ENCODE measurements at places on chromosomes 2 and 18. TPM values are rescaled to one million over a fixed set of nuclear protein-coding genes. Genes with fewer than 3 reads are reported as not detected.
A peak's percentile ranks its signal among the peaks of the same experiment; 100 is the strongest.

ALPG gene
- polyA plus RNA-seq, result not detected

CERKL gene
- polyA plus RNA-seq, result 31.9 TPM

ZNF396 gene
- 0.87 TPM for polyA plus RNA-seq

KCNG2 gene
- polyA plus RNA-seq, result not detected

CARF gene
- polyA plus RNA-seq, result 3.1 TPM

ACMSD gene
- polyA plus RNA-seq, result not detected

GNAL gene
- not detected for polyA plus RNA-seq

DNA sequence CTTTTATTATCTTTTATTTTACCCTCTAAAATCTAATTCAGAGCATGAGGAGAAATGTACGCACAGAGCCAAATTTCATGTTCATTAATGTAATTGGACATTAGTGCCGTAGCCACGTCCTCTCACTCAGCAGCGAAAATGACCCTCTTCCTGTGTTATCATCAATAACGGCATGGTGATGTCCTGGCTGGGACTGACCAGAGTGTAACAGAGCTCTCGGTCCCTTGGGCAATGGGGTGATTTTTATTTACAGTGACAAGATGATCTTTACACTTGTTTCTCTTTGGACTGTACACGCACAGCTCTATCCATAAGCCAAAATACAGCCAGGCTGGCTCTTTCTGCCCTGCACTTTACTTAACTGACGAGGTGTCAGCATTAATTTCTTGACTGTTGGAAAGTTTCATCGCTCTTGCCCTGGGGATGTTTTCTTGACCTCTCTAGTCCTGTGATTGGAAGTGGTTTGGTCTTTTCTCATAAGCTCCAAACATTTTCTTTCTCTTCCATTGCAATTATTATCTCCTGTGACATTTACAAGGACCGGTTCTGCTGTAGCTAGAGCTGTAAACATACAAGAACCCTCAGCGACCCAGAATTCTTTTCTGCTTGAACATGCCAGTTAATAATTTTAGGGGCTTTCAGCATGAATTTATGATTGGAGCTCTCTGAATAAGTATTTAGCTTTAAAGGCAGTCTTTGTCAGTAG, 308.0 kb upstream of the PIK3C3 start:
- DNase-seq, result no peak

- no peak for DNase-seq
These were observed 40.3 kb upstream of the AFF3 start for GRCh38 chr2:100182494-100183361.

DNA sequence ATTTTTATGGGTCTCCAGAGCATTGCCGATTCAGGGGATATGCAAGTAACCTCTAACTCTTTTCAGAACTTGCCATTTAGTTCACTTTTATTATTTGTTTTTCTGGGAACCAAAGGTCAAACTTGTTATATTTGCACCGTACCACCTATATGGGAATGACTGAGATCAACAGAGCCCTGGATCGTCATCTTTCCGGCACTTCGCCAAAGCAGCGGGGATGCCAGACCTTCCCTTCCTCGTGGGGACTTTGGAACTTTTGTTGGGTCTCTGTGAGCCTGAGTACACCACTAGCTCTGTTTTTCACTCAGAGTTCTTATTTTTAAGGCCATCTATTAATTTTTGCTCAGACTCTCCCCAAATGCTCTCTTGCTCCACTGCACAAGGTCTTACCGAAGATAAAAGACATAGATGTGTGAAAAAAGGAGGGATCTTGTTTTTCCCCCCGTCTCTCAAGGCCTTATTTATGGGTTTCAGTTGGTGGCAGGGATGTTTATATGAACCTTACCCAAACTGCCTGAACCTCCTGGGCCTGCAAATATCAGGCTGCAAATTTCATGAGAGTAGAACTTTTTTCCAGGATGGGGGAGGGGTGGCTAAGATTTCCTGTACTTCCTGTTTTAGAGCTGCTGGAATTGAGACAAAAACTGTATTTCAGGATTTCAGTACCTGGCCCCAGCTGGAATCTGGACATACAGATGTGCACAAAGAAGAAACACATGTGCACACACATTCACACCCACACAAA, 350.3 kb downstream of the HRH4 start:
- DNase-seq, result no peak

GRCh38 chr18:77042583-77042982, 90.0 kb downstream of the MBP start:
- no peak for DNase-seq

GRCh38 chr18:80197528-80197927, 49.8 kb downstream of the PARD6G start:
- no peak for DNase-seq

DNA sequence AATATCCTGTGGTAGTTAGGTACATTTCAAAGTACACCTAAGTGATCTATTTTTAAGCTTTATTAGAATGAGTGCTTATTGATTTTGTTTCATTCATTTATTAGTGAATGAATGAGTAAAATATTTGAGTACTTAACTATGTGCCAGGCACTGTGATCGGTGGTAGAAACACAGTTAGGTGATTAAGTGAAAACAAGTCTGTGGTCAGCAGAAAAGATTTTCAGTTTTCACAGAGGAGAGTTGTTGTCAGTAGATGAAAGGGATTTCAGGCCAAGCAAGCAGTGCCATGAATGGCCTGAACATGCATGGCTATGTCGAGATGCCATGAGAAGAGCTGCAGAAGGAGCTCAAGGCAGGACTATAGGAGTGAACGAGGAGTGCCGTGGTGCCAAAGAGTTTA, 85.9 kb downstream of the SPTBN1 start:
- no peak for DNase-seq

GRCh38 chr2:152343426-152343825, 8.5 kb downstream of the FMNL2 start:
- DNase-seq, result no peak

- DNase-seq, result no peak
These were observed 149.8 kb downstream of the COPS8 start for GRCh38 chr2:237235383-237236095.

- no peak for DNase-seq
These were observed 39.5 kb downstream of the INO80C start for GRCh38 chr18:35458271-35458670.

GRCh38 chr18:44130376-44130942, 550.2 kb upstream of the SETBP1 start:
- no peak for DNase-seq

DNA sequence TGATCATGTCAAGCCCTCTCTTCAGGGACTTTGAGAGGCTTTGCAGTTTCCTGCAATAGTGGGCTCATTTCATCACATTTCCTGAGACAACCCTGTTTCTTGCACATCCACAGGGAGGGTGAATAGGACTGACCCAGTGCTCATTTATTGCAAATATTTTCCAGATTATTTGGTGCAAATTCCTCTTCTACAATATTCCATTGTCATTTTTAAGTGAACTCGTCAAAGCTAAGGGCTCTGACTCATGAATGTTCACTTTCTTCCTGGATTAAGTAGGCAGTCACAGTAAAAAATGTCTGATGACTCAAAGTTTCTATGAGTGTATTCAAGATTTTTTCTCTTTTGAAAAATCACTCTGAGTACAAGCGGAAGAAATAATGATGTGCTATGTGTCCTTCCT, 225.5 kb upstream of the GALNT5 start:
- no peak for DNase-seq

GRCh38 chr2:130335226-130335625, 7.5 kb upstream of the IMP4 start:
- no peak for DNase-seq

DNA sequence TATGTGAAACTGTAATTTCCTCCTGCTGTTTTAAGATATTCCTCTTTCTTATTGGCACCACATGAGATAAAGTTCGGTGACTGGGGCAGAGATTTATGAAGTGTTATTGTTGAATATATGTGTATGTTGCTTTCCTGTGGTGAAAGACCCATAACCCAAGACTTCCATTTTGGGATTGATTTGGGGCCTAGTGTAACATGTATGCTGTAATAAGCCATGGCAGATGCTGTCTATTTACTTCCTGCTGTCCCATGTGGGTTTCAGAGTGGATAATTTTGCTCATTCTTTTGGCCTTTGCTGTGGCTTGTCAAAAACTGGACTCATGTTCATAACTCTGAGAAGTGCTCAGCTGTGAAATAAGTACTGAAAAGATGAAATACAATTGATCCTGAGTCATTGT, 10.8 kb upstream of the MYO1B start:
- no peak for DNase-seq

- no peak for DNase-seq
These were observed 12.2 kb upstream of the ATP6V1B1 start for GRCh38 chr2:70923378-70924015.

GRCh38 chr2:240946046-240946445, 39.9 kb downstream of the CROCC2 start:
- no peak for DNase-seq

DNA sequence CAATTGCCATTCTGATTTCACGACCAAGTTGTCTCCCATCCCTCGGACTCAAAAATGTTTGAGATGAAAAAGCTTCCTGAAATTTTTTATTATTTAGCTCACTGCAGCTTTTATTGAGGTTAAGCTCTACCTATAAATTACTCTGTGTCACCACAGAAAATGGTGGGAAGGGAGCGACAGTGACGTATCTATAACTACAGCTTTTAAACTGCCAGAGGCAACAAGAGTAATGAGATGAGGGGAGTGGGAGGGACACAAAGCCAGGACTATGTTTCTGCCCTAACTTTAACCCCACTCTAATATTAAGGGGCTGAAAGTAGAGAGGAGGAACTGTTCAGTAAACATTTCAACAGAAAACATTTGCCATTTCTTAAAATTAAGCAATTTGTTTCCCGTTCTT, 37.4 kb downstream of the SMAD2 start:
- no peak for DNase-seq

DNA sequence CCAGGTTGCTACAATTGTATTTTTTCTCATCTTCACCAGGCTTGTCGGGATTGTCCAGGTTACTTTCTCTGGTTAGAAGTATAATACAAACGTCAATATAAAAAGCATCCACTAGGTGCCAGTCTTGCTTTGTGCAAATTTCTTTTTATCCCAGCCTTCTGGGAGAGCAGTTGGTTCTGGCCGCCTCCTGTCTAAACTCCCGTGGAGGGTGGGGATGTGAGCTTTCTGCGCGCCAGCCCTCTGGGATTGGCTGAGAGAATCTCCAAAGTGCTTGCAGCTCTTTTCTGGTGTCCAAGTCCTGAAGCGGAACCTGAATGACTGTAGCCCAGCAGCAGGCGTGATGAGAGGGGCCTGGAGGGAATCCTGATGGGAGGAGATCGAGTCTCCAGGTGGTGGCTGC, 22.4 kb upstream of the TOGARAM2 start:
- peak; percentile 29 for DNase-seq

DNA sequence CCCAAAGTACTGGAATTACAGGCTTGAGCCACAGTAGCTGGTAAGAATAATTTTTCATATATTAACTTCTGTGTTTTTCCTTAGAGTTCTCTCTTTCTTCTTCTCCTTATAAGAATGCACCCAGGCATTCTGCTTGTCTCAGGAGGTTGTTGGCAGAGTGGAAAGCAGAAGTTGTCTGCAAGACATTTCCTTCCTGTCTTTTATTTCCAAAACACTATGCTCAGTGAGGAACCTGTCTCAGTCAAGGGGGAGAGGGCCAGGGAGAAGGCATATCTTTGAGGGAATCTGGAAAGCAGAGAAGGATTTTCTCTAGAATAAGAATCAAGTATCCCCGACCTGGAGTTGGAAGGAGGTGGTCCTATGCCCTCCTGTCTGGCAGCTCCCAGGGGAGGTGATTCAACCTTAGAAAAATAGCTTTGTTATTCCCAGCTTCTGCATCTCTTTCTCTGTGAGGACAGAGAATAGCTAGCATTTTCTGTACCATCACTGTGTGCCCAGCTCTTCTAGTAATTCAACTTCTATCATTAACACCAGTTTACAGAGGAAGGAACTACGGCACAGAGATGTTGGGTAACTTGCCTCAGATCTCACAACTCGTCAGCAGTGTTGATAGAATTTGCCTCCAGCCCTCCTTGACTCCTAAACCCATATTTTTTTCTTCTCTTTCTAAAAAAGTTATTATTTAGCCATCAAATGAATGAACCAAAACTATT, 3.8 kb upstream of the LPIN2 start:
- DNase-seq, result no peak

DNA sequence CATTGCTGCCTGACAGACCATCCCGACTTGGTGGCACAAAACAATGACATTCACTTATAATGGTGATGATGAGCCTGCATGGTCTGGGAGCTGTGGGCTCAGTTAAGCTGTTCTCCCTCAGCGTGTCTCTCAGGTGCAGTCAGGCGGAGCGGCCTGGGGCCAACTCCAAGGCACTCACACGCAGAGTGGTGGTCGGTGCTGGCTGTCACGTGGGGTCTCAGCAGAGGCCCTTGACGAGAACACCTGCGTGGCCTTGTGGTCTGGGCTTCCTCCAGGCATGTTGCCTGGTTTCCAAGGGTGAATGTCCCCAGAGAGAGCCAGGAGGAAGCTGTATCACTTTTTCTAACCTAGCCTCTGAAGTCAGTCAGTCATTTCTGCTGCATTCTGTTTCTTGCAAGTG, 29.8 kb downstream of the ARMC9 start:
- DNase-seq, result no peak

DNA sequence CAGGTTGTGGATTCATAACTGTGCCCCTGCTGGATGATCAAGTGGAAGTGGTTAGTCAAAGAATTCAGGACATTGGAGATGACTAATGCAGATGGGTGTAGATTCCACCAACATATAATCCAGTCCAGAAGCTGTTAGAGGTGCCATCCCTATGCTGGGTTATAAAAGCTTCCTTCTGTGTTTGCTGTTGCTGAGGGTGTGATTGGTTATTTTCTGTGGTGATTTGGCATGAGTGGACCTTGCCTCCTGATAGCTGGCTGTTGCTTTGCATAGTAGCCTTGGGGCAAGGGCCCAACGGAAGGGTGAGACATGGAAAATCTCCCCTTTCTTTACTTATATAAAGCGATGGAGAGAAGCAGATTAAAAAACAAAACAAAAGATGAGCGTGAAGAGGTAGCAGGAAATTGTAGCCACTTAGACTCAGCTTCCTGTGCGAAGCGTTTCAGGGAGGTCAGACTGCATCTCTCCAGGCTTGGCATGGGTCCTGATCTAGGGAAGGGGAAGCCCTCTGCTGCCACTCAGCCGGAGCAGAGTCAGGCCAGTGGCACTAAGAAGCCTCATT, 190.4 kb downstream of the FMNL2 start:
- no peak for DNase-seq

GRCh38 chr18:29164993-29165599, 988.2 kb upstream of the CDH2 start:
- DNase-seq, result no peak

DNA sequence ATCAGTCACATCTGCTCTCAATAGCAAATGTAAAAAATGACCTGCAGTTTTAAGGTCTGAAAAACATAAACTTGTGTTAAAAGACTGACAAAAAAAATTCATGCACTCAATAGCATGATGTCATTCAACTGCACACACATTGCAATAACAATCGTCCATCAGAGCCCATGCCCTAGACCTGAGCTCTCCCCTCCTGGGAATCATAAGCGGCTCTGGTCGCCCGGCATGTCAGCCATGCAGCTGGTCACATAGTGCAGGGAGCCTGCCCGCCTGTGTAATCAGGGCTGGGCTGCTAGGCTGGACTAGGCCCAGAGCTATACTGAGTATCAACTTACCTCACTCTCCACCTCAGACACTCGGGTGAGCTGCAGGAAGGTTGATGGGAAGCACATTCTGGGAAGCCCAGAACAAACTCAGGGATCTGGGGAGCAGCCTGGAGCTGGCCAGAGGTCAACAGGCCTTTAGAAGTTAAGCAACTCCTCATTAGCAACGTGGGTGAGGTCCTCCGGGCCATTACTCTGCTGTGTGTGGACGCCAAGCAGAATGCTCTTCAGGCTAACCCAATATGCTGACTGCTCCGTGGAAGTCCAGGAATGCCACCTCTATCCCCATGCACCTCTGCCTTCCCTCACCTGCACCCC, 165.5 kb downstream of the TTC32 start:
- no peak for DNase-seq

GRCh38 chr2:27829791-27830190, 58.3 kb downstream of the MRPL33 start:
- no peak for DNase-seq

GRCh38 chr2:177332026-177332991, 60.3 kb upstream of the AGPS start:
- peak; percentile 63 for DNase-seq

All from CD8-positive, alpha-beta memory T cell (primary cell).